PC-9 (cell line): ENCODE measurements at places on chromosomes 12 and 14. TPM values are rescaled to one million over a fixed set of nuclear protein-coding genes. Genes with fewer than 3 reads are reported as not detected.

DNA sequence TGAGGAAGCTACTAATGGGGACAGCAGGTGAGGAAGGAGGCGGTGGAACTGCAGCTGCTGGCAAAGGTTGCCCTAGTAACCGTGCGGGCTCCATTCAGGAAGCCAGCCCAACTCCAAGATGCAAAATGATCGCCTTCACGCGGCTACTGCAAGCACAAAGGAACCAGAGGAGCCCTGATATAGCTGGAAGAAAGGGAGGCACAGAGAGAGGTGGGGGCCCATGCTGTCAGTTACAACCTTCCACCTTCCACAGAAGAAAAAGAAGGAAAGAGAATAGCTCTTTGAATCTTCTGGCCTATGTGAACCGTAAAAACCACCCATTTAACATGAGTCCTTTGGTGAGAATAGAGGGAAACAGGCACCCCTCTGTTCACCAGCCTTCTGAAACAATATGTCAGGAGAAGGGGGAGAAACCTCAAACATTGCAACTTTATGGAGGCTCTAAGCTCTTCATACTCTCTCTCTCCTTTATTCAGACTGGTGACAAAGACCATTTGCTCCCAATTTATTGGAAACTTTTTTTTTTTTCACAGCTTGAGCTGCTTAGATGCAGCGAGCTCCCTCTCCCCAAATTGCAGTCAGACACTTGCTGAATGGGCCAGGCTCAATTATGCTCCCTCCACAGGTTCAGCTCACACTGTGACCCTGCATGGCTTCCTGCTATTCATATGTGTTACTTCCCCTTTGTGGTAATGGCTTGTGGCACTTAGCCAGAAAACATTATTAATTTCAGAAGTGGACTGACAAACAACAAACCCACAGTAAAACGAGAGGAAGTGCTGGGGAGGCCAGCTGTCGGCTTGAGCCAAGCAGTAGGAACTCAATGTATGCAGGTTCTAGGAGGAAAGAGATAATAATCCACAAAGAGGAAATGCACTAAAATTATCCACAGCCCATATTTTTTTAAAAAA is 6.2 kb downstream of the DUSP6 start:
- DNase-seq, result peak; percentile 67

- no peak for DNase-seq
Measured at GRCh38 chr12:90978117-90978770, 23.3 kb upstream of the CCER1 start.

GRCh38 chr14:89302396-89302950 is 114.6 kb downstream of the FOXN3 start:
- DNase-seq, result no peak

- peak; percentile 38 for DNase-seq
Measured at GRCh38 chr12:64080319-64081007, 141.6 kb downstream of the KICS2 start.

Gene PDZRN4
- not detected in 2 replicates for total RNA-seq
